Right cardiac atrium (tissue), 5 donors: ENCODE measurements at places on chromosomes 6 and 20. TPM values are rescaled to one million over a fixed set of nuclear protein-coding genes. Genes with fewer than 3 reads are reported as not detected.

- no peak for DNase-seq
Measured at GRCh38 chr6:41193884-41194283, 7.1 kb downstream of the TREML2 start.

The SMPD2 gene
- 4.6 TPM for total RNA-seq

The PRSS16 gene
- 1.7 TPM for total RNA-seq

The KIF25 gene
- total RNA-seq = not detected

GRCh38 chr6:128599036-128599435 is 78.6 kb upstream of the PTPRK start:
- DNase-seq = no peak

DNA sequence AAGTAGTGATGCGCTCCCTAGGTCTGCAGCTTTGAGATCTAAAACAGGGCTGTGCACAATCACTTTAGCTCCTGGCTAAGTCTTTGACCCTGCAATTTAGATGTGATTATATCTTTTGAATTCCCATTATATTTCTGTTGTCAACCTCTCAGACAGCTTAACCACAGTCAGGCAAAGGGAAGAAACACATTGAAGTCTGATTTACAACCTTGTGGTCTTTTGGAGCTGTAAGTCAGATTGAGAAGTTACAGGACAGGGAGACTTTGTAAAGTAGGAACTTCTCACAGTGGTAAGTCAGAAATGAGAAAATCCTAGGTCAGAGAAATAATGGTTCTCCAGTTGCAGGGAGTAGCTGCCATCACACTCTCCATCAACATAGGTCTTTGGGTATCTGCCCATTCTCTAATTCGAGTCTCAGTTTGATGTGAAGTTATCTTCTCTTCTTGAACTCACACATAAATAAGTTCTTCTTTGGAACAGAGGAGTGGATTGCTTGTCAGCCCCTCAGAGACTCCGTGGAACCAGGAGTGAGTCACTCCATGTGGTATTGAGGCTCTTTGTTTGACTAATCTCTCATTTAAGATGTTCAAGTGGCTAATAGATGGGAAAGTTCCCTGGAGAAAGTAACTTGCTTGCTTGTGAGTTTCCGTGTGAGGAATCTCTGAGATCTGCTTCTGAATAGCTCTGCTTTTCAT is 35.0 kb upstream of the SGK1 start:
- no peak for DNase-seq

DNA sequence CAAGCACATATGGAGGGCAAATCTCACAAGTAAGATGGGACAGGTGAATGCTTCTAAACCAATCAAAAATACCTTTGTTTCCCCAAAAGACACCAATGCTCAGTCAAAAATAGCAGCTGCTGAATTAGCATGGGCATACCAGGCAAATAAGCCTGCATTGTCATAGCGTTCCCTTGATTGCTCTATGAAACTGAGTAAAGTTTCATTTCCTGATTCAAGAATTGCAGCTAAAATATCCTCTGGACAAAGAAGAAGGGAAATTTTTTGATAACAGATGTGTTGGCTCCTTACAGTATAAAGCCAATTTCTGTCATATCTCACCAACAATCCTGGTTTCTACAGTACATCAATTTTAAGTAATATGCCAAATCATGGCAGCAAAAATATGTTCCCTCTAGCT is 3.3 kb upstream of the TMEM14A start:
- DNase-seq = no peak

DNA sequence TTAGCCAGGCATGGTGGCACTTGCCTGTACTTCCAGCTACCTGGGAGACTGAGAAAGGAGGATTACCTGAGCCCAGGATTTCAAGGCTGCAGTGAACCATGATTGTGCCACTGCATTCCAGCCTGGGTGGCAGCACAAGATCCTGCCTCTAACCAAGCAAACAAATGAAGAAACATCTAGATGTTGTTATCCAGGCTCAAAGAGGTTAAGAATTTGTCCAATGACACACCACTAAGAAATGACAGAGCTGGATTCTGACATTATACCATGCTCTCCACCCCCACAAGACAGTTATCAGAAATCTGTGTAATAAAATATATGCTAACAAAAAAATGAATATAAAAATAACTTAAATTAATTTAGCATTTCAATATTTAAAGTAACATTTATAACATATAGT is 925.5 kb upstream of the SLC35B3 start:
- no peak for DNase-seq

The HTR1E gene
- not detected for total RNA-seq

The DIDO1 gene
- 42.5 TPM for total RNA-seq

The CCR6 gene
- not detected for total RNA-seq

DNA sequence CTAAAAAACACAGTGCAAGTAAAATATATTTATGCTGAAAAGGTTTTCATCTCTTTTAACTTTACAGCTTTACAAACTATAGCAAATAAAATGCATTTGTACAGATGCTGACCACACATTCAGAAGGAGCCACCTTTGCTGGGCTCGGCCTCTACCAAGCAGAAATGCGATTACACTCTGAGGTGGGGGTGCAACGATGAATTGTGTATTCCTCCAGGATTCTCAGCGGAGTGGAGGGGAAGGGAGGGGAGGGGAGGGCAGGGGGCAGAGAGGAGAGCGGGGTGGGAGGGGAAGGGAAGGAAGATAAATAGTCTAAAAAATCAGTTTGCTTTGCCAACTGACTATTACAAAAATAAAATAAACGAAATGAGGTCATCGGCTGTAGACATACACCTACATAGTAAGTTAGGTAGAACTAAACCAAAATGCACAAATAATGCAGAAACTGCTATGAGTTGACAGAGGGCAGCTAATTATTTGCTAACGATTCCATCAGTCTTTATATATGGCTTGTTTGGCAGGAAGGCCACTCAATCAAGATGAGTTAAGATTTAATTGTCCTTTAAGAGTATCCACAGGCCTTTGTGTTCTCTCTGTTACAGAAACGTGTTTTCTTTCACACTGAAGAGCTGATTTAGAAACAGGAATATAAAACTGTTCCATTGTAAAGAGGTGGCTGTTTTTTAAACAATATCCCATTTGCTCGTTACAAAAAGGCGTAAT is 90.1 kb downstream of the TAF4 start:
- no peak for DNase-seq

The RIPOR2 gene
- total RNA-seq = 2.4 TPM

The PMEPA1 gene
- 82.0 TPM for total RNA-seq

DNA sequence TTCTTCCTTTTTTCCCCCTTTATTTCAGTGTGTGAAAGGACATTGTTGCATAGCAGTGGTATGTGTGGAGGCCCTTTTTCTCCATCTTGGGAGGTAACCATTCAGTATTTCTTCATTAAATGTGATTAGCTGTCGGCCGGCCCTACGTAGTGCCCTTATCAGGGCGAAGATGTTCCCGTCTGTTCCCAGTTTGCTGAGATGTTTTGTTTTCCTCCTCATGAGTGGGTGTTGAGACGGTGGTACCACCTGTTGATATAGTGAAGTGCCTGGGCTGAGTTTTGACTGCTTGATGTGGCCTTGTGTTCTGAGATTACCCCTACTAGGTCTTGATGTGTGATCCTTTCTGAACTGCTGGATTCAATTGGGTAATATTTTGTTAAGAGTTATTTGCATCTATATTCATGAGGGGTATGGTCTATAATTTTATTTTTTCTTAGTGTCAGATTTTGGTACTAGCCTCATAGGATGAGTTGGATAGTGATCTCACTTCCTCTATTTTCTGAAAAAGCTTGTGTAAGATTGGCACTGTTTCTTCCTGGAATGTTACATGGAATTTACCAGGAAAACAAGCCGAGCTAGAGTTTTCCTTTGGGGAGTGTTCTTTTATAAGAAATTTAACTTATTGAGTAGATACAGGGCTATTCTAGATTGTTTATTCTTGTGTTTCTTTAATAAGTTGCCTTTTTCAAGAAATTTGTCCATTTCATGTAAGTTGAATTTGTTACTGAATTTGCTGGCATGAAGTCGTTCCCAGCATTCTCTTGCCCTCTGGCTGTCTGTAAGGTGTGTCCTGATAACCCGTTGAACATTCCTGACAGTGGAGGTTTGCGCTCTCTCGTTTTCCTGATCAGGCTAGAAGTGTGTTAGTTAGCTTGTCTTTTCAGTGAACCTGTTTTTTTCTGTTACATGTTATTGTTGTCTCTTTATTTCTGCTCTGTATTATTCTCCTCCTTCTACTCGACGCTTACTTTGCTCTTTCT is 4.3 kb downstream of the MTG2 start:
- no peak for DNase-seq

The RBM24 gene
- total RNA-seq = 196 TPM

DNA sequence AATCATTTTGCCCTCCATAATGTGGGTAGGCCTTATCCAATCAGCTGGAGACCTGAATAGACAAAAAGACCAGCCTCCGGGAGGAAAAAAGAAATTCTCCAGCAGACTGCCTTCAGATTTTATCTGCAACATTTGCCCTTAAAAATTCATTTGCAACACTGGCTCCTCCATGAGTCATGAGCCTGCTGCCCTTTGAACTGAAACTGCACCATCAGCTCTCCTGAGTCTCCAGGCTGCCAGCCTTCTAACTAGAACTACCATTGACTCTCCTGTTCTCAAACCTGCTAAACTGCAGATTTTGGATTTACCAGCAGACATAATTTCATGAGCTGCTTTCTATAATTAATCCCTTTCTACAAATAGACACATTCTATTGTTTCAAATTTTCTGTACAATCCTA is 223.9 kb upstream of the THEMIS start:
- DNase-seq = no peak

The ESR1 gene
- total RNA-seq = 2.5 TPM

DNA sequence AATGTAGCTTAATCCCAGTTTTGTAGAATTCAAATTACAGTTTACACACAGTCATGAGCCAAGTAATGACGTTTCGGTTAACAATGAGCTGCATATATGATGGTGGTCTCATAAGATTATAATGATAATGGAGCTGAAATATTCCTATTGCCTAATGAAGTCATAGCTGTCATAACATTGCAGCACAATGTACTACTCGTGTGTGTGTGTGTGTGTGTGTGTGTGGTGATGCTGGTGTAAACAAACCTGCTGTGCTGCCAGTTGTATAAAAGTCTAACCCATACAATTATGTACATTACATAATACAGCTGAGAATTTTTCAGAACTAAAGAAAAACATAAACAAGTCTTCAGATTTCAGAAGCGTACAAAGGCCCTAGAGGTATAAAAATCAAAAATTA is 66.7 kb upstream of the ARID1B start:
- DNase-seq = no peak

DNA sequence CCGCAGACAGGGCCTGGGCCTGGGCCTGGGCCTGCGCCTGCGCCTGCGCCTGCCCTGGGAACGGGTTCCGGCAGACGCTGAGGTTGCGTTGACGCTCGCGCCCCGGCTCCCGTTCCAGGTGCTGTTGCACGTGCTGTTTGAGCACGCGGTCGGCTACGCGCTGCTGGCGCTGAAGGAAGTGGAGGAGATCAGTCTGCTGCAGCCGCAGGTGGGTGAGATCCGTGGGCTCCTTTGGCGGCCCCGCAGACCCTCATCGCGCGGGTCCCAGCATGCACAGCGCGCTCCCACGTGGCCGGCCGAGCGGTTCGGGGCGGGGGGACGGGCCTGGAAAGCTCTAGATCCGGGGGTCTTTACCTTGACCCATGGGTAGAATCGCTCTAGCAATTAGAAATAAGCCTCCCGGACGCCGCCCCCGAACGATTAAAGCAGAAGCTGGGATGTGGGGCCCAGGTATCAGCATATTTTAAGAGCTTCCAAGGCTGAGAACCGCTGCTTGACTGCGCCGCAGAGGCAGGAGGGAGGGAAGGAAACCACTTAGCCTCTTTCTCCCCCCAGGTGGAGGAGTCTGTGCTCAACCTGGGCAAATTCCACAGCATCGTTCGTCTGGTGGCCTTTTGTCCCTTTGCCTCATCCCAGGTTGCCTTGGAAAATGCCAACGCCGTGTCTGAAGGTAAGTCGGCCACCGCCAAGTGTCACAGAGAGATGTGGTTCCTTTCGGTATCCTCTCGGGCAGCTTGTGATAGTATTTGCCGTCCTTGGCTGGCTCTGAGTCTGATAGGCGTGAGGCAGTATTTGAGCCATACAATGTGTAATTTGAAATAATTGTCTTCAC is 508 bp downstream of the NOP56 start:
- peak; percentile 81 for DNase-seq

The SYNJ2 gene
- total RNA-seq = 13.4 TPM

DNA sequence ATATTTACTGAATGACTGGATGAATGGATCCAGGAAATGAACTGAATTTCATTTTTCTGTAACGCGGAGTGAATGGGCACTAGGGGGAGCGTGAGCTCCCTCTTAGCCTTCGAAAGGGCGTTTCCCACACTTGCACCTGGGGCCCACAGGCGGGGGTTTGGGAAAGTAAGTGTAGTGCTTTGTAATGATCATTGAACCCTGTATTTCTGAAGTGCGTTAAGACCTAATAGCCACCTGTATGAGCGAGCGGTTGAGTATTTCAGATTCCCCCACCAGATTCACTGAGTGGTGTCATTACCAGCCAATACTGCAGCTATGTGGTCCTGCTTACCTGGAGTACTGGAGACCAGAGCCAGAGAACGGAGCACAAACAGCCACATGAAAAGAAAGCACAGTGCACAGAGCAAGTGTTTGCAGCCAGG is 10.5 kb downstream of the SYTL3 start:
- DNase-seq = no peak

The SRF gene
- 66.4 TPM for total RNA-seq

The SLC13A3 gene
- 1.5 TPM for total RNA-seq

The COL11A2 gene
- total RNA-seq = 4.0 TPM

The PRR18 gene
- total RNA-seq = not detected

- DNase-seq = no peak
Measured at GRCh38 chr6:110067837-110068591, 89.9 kb downstream of the GPR6 start.
